ENCODE measurements at places on chromosomes 12 and 14.

GRCh38 chr12:50581226-50582184 is 76.7 kb downstream of the DIP2B start:
- no peak for DNase-seq

- no peak for DNase-seq
These were observed 20.5 kb downstream of the TMBIM6 start for GRCh38 chr12:49761677-49762467.

GRCh38 chr14:67738740-67739504 is 37.2 kb downstream of the RDH12 start:
- DNase-seq = no peak

DNA sequence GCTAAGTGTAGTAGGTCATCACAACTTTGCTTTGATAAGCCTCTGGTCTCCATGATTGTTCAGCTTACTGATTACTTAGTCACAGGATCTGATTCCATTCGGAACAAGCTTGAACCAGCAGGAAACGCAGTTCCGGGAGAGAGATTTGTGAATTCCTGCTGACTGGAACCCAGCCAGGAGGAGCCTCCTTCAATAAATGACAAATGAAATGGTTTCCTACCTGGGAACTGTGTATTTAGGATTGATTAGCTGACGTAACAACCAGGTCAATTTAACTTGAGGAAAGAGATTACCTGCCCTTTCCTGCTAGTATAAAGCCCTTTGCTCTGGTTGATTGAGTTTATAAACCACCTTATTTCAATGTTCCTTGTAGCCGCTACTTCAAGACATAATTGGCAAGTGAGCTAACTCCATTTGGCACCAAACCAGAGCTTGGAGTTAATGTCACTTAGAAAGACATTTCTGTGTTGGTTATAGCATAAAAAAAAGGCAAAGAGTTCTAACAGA is 35.1 kb upstream of the KCNH3 start:
- no peak for DNase-seq

- DNase-seq = no peak
These were observed 6.7 kb upstream of the CLEC7A start for GRCh38 chr12:10136637-10137205.

GRCh38 chr12:13959131-13959723 is 22.2 kb downstream of the GRIN2B start:
- no peak for DNase-seq

- no peak for DNase-seq
These were observed 1.7 kb upstream of the EIF4B start for GRCh38 chr12:53004582-53004981.

DNA sequence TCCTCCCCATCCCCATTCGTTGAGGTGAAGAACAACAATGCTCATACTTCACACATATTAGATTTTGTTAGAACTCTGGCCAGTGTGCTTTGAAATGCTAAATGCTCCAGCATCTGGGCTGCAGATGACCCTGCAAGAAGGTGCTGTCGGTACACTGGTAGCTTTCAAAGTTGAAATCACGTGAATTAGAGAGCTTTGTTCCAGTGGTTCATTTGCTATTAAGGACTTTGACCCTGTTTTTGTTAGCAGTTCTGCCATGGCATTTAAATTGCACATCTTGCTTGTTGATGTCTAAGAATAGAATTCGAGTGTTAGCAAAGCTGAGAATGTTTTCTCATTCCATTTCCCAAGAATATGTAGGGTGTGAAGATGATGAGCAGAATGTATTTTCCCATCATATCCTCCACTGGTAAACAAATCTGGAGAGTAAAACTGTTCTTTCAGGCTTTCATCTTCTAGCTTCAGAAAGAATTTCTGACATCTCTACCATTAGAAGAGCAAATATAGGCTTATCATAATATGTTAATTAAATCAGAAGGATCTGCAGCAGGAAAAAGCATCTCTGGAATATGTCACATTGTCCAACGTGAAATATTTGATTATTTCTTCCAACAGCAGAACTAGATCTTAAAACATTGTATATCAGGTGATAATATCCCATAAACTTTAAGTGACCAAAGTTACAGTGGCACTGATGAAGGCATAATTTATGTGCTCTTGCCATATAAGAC is 98.8 kb upstream of the PDE3A start:
- DNase-seq = no peak

DNA sequence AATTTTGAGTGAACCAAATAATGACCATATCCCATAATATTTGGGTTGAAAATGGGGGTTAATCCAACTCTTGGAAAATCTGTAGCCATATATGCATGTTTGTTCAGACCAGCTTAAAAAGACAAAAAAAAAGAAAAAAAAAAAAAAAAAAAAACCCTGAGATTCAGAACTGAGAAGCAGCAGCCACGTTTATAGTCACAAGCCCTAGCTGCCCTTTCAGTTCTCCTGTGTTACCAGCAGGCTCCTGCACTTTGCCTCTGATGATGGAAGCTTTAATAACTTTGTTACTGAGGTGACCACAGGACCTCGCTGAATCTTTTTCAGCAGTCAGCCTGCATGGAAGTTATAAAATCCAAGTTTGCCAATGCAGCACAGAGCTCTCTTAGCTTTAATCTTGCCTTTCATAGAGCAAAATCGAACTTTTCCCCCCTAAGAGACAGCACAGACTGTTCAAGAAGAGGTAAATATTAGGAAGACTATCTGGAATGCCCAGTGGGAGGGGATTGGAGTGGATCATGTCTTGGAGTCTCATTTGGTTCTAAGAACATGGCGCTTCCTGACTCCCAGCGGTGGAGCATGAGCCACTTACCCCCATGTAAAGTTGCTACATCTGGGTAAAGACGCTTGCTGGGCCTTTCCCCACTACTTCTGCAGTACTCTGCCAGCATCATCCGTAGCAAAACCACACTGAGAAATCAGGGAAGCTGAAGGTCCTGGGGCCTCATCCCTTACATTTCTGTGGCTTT is 20.6 kb downstream of the GNG2 start:
- DNase-seq = no peak

DNA sequence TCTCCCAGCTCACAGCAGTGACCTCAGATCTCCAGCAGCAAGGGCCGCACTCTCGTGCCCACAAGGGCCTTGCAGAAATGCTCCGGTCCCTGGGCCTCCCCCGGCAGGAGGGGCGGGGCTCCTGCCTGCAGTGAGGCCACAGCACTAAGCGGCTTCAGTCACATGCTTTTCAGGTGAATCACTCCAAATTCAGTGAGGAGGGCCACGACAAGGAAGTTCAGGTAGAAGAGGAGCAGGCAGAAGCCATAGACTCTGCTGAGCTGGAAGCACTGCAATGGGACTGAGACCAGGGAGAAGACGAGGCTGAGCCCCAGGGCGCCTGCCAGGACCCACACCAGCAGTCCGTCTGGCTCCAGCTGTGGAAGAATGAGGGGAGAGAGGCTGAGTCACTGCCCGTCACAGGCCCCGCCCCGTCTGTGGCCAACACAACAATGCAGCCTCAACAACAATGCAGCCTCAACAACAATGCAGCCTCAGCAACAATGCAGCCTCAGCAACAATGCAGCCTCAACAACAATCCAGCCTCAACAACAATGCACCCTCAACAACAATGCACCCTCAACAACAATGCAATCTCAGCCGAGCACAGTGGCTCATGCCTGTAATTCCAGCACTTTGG is 35.2 kb downstream of the SLC8B1 start:
- DNase-seq = no peak

DNA sequence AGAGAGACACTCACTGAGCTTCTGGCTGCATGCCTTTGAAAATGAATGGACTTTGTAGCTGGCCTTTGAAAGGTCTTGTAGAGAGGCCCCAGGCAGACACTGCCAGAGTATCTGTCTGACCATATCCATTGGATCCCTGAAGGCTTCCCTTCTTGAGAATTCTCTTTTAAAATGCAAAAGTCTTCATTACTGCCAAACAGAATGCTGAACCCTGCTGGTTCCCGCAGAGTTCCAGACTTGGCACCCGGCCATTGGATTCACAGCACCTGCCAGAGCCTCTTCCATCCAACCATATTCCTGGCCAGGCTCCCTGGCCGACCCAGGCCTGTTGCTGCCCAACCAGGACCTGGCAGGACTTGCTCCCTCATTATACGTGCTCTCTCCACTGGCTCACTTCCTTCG is 182.5 kb downstream of the GXYLT1 start:
- DNase-seq = no peak

DNA sequence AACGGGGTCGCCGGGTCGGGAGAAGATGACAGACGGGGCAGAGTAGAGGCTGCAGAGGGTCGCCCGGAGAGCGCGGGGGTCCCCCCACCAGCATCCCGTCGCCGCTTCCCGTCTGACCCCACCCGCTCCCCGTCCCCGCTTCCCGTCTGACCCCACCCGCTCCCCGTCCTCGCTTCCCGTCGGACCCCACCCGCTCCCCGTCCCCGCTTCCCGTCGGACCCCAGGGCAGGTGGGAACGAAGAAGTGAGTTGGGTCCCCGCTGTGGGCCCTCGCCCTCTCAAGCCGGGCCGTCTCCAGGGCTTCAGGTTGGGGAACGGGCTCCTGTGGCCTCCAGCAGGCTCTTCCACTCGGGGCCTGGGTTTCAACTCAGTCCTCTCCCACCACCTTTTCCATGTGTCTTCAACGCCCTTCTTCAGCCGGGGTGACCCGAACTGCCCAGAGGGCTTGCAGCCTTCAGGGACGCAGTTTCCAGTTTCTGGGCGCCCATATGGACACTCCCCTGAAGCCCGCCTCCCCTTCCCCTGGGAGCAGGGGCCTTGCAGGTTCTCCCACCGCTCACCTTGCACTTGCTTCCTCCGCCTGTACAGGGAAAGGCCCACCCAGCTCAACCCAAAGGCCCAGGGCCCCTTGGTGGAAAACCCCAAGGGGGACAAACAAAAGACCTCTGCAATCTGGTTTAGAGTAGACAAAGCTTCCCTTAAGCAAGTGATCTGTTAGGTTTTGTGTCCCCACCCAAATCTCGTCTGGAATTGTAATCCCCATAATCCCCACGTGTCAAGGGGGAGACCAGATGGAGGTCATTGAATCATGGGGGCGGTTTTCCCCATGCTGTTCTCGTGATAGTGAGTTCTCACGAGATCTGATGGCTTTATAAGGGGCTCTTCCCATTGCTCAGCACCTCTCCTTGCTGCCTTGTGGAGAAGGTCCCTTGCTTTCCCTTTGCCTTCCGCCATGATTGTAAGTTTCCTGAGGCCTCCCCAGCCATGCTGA is 66.5 kb downstream of the TNFAIP2 start:
- DNase-seq = no peak

DNA sequence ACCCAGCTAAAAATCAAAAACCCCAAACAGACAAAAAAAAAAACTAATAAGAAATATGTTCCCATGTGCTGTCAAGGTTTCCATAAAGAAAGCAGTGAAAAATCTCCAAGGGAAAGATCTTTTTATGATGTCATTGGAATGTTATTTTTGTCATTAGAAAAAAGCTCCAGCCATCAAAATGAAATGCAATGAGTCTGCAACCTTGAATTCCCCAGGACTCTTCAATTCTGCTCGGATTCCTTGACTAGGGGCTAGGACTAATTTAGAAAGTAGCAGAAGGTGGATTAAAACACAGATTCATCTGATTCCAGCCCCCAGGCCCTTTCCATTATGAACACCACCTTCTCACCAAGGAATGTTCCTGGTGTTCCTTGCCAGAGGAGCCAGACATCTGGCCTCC is 6.0 kb upstream of the PCNX1 start:
- no peak for DNase-seq

DNA sequence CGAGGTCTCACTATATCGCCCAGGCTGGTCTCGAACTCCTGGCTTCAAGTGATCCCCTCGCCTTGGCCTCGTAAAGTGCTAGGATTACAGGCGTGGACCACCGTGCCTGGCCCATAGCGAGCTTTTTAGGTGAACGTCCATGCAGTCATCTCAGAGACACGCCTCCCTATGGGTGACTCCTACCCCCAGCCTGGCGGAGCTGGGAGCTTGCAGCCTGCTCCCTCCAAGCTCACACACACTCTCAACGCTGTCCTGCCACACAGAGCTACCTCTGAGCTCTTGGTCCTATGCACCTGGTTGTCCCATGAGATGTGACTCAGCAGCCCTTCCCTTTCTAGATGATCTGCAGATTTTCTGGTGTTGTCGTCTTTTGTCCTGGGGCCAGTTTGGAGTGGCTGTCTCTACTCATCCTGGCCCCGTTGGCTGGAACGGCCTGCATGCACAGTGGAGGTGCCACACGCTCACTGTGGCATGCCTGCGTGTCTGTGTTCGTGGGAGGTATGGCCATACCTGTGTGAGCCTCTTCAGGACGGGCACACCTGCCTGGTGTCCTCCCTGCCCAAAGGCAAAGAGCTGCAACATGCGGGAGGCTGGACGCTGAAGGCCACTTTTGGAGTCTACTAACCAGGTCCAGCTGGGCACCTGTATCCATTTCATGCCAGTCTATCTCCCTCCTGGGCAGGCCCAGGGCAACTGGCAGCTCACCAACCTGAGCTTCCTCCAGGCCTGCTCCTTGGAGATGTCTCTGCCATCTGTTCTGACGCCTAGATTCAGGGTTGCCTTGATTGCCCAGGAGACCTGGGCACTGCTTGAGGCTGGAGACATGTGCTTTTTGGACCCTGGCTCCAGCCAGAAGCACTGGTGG is 18.1 kb downstream of the CABP1 start:
- no peak for DNase-seq

- no peak for DNase-seq
These were observed 6.0 kb downstream of the CLMN start for GRCh38 chr14:95313707-95314106.

DNA sequence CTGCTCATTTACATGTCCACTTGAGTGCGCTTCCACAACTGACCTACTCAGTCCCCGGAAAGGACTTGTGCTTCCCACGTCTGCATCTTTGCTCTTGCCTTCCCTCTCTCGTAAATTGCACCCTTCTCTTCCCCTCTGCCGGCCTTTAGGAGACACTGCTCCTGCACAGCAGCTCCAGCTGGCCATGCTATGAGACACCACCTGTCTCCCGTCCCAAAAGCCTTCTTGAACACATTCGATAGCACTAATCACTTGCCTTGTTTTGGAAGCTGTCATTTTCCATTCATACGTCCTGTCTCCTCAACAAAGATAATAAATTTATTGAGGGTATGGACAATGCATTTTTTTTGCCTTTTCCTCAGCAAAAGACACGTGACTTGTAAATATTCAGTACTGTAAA is 15.7 kb upstream of the KCNA1 start:
- no peak for DNase-seq

DNA sequence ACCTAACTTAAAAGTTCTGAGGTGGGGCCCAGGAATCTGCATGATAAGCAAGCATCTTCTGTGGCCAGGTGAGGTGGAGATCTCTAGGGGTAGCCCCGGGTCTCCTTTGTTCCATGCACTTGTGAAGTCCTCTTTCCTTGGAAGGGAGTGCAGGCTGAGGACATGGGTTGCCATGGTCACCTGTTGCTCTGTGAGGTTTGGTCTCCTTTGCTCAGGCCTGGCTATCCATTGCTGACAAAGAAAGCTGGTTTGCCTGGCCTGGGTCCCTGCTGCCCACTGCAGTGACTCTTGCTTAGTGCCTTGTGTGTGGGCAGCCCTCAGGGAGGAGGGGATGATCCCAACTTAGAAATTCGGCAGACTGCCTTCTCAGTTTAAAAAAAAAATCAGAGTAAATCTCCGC is 11.1 kb downstream of the NRXN3 start:
- no peak for DNase-seq

DNA sequence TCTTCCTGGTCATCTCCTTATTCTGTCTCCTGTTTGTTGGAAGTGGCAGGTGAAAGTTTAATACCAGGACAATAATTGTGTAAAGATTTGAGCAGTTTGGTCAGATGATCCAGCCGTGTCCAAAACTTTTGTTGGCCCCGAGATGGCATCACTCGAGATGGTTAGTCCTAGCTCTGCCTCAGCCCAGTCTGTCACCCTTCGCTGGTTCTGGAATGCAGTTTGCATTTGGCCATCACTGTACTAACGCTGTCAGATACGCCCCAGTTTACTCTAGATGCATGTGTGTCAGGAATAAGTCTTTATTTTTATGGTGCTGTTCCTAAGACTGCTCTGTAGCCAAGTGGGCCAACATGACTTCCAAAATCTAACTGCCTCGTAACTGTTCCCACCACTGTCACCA is 79.6 kb downstream of the MOK start:
- no peak for DNase-seq

All from effector CD4-positive, alpha-beta T cell (primary cell).